ENCODE measurements at places on chromosomes 2 and 18. TPM values are rescaled to one million over a fixed set of nuclear protein-coding genes. Genes with fewer than 3 reads are reported as not detected.

CBLN2 gene
- total RNA-seq: not detected

- DNase-seq: no peak
- H3K4me1 ChIP-seq: no peaks in the 10 kb centered on the region
- no peaks in the 10 kb centered on the region for H3K27me3 ChIP-seq
- H3K36me3 ChIP-seq: no peaks in the 10 kb centered on the region
Measured at GRCh38 chr18:63708650-63709049, 5.9 kb downstream of the SERPINB11 start.

VIL1 gene
- total RNA-seq: not detected

GRCh38 chr2:239630618-239631286 is 229.9 kb upstream of the HDAC4 start:
- no peak overlapping the region for H3K4me3 ChIP-seq
- H3K4me1 ChIP-seq: no peaks in the 10 kb centered on the region
- H3K27ac ChIP-seq: no peak overlapping the region
- no peaks in the 10 kb centered on the region for H3K36me3 ChIP-seq
- no peaks in the 10 kb centered on the region for H3K27me3 ChIP-seq

PPP1R1C gene
- total RNA-seq: not detected

ATOH8 gene
- not detected for total RNA-seq

GAREM2 gene
- total RNA-seq: 6.0 TPM

MAL gene
- total RNA-seq: 154 TPM

- no peak overlapping the region for H3K4me3 ChIP-seq
- H3K4me1 ChIP-seq: peaks cover 16% of the 10 kb centered on the region
- peaks cover 9% of the 10 kb centered on the region for H3K36me3 ChIP-seq
- DNase-seq: no peak
- no peak overlapping the region for H3K27ac ChIP-seq
Measured at GRCh38 chr2:46988733-46989481, 73.3 kb upstream of the MCFD2 start.

GRCh38 chr2:230765611-230766300 is 53.1 kb downstream of the CAB39 start:
- peaks cover 4% of the 10 kb centered on the region for H3K4me1 ChIP-seq
- no peak overlapping the region for H3K4me3 ChIP-seq
- no peaks in the 10 kb centered on the region for H3K27me3 ChIP-seq
- no peaks in the 10 kb centered on the region for H3K36me3 ChIP-seq
- no peak for DNase-seq

DNA sequence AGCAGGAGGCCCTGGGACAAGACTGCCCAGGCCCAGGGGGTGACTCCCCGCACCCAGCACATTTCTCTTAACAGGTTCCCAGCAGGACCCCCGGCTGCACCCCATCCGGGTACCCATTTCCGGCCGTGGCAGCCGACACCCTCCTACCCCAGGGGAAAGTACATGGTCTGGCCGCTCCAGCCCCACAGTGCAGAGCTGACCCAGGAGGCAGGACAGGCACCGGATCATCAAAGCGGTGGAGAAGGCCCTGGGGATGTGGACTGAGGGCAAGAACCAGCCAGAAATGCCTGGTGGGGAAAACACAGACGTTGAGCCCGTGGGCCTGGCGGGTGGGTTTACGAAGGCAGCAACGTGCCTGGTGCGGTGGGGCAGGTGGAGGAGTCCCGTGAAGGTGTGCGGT is 79.5 kb upstream of the GPC1 start:
- H3K27ac ChIP-seq: no peak overlapping the region
- H3K27me3 ChIP-seq: no peaks in the 10 kb centered on the region
- no peaks in the 10 kb centered on the region for H3K36me3 ChIP-seq
- DNase-seq: no peak

SCYGR4 gene
- not detected for total RNA-seq

DNA sequence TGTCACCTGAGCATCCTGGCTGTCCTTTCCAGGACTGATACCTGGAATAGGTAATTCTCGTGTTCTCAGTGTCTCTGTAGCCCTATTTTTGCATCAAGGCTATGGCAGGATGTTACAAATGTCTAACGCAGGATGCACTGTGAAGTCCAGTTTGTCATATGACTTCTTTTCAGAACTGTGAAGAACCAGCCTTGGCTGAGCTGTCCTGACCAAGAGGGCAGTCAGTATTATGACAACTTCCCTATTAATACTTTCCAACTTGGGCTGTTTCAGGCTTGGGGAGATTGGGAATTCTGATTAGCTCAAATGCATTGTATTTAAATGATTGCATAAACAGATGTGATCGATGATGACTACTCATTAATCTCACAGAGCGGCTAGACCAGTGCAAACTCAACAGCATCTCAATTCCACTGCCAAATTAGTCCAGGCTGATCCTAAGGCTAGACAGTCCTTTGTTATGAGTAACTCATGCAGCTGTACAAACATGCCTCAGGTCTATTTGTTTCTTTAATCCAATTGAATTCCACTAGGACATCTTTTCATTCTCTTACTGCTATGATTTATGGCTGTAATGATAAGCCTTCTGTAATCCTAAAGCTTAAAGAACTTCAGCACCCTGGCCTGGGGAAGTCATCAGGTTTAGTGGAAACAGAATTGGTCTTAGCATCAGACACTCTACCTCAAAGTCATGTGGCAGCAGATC is 331.6 kb downstream of the KCNS3 start:
- H3K27me3 ChIP-seq: no peaks in the 10 kb centered on the region
- H3K27ac ChIP-seq: no peak overlapping the region
- H3K4me1 ChIP-seq: no peaks in the 10 kb centered on the region
- DNase-seq: no peak
- H3K4me3 ChIP-seq: no peak overlapping the region
- no peaks in the 10 kb centered on the region for H3K36me3 ChIP-seq

GRCh38 chr2:187527262-187527661 is 27.0 kb downstream of the TFPI start:
- no peak for DNase-seq
- H3K36me3 ChIP-seq: no peaks in the 10 kb centered on the region
- no peak overlapping the region for H3K27ac ChIP-seq
- no peak overlapping the region for H3K4me3 ChIP-seq
- no peaks in the 10 kb centered on the region for H3K4me1 ChIP-seq

SUCLG1 gene
- 65.8 TPM for total RNA-seq

Measured in naive thymus-derived CD4-positive, alpha-beta T cell (primary cell).